Astrocyte of the spinal cord (primary cell): ENCODE measurements at places on chromosomes 5 and 9.

- peak; percentile 80 for DNase-seq
Observed at GRCh38 chr5:134100283-134101091, 14.0 kb upstream of the TCF7 start.

- no peak for DNase-seq
Observed at GRCh38 chr9:86763791-86764190, 183.5 kb downstream of the GAS1 start.

DNA sequence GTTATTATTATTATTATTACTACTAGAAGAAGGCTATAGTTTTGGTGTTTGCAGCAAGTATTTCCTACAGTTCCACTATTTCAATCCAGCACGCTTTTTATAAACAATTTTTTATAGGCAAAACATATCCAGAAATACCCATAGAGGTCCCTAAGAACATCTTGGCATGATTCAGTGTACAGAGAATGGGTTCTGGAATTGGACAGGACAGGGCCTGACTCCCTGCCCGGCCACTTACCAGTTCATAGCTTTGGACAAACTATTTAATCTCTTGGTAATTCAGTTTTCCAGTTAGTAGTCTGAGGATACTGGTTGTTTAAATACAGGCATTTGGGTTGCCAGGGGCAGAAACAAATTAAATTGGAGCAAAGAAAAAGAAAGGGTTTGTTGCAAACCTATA, 91.2 kb downstream of the PGM5 start:
- no peak for DNase-seq

DNA sequence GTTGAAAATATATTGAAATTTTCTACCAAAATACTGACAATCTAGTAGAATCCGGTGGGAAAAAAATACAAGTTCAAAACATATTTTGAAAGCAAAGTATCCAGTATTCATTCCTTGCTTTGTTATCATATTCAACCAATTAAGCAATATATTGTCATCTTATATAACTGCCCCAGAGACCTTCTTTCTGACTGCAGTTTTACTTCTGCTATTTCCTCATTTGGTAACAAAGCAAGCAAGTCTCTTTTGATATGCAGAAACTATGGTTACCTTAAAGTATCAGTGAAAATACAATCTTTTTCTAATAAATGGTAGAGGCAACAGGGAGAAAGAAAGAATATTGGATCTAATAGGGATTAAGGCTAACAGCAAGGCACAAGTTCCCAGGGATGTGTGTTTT, 663.7 kb upstream of the MEF2C start:
- no peak for DNase-seq

DNA sequence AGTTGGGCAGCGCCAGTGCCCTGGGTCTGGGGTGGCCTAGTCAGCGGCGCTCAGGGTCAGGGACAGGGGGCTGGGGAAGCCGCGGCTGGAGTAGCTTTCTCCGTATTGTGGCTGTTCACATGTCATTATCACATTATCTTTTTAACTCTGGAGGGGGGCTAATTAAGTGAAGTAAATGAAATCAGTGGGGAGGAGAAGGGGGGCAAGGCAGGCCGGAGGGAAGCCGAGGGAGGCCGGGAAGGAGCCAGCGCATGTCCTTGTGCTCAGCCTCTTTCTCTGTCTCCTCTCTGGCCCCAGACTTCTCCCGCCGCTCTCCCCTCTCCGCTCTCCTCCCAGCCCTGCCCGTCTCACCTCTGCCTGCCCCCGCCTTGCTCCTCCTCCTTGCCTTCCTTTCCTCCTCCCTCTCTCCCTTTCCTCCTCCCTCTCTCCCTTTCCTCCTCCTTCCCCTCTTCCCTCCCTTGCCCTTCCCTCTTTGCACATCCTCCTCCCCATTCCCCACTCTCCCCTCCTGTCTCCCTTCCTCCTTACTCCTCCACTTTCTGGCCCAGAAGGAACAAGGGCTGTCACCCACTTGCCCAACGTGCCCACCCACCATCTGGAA, 38.7 kb downstream of the ASS1 start:
- no peak for DNase-seq

- DNase-seq, result no peak
Observed at GRCh38 chr5:123046222-123046621, 9.7 kb upstream of the PPIC start.

GRCh38 chr5:6568889-6569288, 64.0 kb downstream of the NSUN2 start:
- no peak for DNase-seq

DNA sequence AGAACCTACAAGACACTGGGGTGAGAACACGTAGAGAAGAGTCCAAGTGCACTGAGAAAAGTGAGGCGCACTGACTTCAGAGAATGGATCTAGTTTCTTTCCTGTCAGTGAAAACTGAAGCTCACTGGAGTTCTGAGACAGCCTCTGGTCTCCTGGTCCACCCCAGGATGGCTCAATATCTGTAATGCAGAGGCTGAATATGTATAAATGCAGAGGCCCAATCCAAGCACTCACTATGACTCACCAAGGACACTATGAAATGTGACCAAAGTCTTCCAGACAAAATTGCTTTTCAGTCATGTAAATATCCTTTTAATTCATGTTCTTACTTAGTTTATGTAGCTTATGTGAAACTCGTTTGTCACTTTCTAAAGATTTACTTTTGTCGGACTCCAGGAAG, 53.8 kb downstream of the NFIB start:
- no peak for DNase-seq

GRCh38 chr5:96372726-96373380, 60.2 kb downstream of the PCSK1 start:
- DNase-seq, result no peak

GRCh38 chr9:36080519-36080918, 43.8 kb downstream of the RECK start:
- peak; percentile 9 for DNase-seq

- no peak for DNase-seq
Observed at GRCh38 chr5:127066721-127067120, 6.6 kb downstream of the C5orf63 start.
